ENCODE measurements at places on chromosomes 7 and 10.
A peak's percentile ranks its signal among the peaks of the same experiment; 100 is the strongest.

GRCh38 chr10:127815147-127815546 is 77.6 kb downstream of the CLRN3 start:
- no peak for DNase-seq

- DNase-seq = no peak
Observed at GRCh38 chr7:19407270-19407669, 262.0 kb upstream of the FERD3L start.

DNA sequence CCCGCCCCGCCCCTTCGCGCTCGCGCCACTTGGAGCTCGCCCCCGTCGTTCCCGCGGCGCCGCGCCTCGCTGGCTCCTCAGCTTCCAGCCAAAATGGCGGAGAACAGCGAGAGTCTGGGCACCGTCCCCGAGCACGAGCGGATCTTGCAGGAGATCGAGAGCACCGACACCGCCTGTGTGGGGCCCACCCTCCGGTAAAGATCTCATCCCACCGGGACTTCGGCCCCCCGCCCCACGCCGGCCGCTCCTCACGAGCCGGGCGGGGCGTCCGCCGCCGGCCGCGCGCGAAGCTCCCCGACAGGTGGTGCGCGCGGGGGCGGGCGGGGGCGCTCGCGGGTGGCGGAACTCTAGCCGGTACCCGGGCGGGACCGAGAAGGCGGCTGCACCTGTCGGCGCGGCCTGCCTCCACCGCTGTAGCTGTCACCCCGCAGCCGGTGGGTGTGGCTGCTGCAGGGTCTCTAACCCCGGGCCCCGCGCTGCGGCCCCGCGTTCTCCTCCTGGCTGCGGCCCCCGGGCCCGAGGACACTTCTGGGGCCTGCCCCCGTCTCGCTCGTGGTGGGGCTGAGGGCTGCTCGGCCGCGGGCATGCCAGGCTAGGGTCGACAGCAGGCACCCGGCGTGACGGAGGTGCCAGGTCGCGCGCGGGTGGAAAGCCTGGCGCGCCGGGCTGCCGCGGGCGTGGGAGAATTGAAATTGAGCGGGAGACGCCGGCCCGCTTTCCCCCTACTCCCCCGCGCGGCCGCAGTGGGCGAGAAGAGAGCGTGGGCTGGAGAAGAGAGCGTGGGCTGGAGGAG is at the start of gene EXOC6:
TSS of gene EXOC6 (plus strand) at position 80 of the 793 bp plus-strand sequence. CDS start at position 94, 14 bp downstream.
- peak; percentile 87 for DNase-seq

- no peak for DNase-seq
Observed at GRCh38 chr7:2585446-2585845, 26.7 kb downstream of the IQCE start.

DNA sequence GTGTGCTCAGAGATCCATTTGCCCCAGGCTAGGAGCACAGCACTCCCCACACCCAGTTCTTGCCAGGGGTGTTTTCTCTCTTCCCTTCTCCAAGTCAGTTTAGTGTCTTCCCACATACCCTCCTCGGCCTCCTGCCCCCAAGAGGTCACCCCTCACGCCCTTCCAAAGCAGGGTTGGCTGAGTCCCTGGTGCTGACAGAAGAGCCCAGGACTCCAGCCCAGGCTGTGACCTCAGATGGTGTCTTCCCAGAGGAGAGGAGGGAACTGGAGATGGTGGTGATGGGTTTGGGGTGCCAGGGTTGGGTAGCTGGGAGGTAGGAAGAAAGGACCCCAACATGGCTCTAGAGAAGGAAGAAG is 19.8 kb downstream of the ZNF775 start:
- no peak for DNase-seq

- no peak for DNase-seq
Observed at GRCh38 chr7:142894112-142894984, 8.8 kb upstream of the TRPV6 start.

- no peak for DNase-seq
Observed at GRCh38 chr7:76211216-76211615, 9.5 kb downstream of the SRRM3 start.

- DNase-seq = peak; percentile 22
Observed at GRCh38 chr7:32347244-32347828, 142.8 kb downstream of the LSM5 start.

DNA sequence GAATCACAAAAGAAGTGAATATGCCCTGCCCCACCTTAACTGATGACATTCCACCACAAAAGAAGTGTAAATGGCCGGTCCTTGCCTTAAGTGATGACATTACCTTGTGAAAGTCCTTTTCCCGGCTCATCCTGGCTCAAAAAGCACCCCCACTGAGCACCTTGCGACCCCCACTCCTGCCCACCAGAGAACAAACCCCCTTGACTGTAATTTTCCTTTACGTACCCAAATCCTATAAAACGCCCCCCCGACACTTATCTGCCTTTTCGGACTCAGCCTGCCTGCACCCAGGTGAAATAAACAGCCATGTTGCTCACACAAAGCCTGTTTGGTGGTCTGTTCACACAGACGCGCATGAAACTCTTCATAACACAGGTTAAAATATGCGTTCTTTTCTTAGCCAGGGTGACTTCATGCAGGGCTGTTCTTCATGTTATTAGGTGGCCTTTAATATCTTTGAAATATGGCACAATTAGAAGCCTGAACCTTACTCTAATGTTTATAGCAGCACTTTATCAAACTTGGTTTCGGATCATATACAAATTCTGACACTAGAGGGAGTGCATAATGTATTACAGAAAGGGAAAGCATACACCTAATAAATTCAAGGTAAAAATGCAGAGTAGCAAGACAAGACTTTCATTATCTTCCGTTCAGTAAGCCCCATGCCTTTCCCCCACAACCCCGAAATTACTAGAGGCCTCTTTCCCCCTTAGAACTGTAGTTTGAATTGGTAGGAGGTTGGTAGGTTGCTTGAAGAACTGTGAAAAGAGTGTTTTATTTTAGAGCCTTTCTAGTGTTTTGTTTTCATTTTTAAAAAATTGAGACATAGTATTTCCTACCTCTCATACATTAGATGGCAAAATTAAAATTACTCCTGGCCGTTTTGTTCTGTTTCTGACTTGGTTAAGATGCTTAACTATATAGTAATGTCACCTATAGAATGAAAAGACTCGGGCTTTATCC is 117.9 kb downstream of the NPY start:
- DNase-seq = peak; percentile 24
